Activated CD8-positive, alpha-beta T cell treated with anti-CD3 and anti-CD28 coated beads, Interleukin-2, amount 10 ng/mL, durations not matched to agents 7 days and 5 days (primary cell): ENCODE measurements at places on chromosomes 12 and 14. TPM values are rescaled to one million over a fixed set of nuclear protein-coding genes. Genes with fewer than 3 reads are reported as not detected.

- DNase-seq = no peak
Measured at GRCh38 chr12:118494776-118495175, 118.4 kb downstream of the SUDS3 start.

The TSPAN19 gene
- total RNA-seq = not detected

DNA sequence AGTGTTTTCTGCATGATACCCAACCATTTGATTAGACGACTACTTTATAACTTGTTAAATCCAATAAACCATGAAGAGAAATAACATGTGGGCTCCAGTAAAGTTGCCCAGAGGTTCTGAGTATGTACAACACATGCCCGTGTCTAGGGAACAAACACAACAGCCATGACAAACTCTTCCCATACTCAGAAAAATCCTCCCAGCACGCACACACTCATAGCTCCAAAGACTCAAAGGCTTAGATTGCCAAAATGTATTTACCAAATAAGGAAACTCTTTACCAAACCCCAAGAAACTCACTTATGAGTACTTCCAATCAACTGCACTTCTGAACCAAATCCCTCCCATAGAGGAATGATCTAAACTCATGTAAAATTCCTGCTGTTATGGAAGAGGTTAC lies 17.3 kb downstream of the SART3 start:
- peak; percentile 13 for DNase-seq

DNA sequence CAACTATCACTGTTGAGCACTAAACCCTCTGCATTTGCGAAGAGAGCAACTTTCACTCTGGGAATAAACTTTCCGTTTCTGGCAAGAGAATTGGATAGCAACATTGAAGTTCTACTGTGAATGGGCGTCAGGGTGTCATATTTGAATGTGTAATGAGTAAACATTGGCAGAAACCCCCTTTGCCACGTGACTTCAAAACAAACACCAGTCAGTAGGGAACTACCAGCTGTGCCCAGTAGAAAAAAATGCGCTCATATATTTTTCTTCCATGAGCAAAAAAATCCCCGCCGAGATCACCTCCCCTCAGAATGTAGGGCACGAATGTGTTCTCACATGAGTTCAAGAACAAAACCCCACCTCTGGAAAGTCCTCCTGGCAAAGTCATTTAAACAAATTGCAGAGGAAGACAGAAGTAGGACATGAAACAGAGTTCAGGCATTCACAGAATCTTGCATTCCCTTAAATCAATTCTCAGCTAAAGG lies 80.6 kb downstream of the BTG1 start:
- DNase-seq = no peak

DNA sequence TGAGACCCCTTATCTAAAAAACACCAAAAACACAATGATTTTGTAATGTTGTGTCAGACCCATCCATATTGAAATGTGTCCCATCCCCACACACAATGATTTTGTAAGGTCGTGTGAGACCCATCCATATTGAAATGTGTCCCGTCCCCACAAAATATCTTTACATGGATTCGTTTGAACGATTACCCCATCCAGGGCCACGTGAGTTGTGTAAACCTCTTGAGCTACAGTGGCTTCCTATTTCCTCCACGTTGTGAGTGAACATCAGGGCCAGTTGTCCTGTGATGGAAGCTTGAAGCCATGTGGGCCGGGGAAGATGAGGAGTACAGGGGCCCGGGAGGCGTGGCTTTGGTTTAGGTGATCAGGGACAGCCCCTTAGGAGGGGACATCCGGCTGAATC lies 27.0 kb upstream of the ULK1 start:
- no peak for DNase-seq

GRCh38 chr14:99224948-99225347 lies 47.0 kb downstream of the BCL11B start:
- DNase-seq = no peak

DNA sequence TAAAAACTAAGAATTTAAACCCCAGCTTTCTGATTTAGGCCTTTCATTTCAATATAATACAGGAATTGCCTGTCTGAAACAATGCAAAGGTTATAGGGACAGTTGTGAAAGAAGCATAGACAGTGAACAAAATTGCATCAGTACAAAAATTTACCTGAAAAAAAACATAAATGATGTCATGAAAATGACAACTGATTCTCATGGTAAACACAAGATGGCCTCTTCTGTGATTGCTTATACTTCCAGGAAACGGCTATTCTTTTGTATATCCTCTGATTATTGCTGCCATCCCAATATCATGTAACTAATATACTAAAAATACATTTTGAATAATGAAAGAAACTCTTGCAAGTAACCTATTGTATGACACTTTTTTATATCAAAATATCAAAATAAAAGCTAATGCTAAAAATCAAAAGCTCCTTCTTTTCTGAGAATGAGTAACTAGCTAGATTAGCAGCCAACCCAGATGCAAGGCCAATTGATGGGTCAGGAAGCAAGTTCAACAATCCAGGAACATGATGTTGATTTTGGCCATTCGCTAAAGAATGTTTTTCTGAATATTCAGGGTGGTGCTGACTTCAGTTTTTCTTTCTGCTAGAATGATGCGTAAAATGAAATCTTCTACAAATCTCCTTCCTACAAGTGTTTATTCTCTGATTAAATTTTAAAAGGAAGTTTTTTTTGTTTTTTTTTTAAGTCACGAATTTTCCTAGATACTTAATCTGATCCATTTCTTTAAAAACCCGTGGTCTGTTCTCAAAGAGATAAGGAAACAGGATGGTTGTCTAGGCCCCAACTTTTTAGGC lies 83.6 kb downstream of the ALX1 start:
- no peak for DNase-seq

- no peak for DNase-seq
Measured at GRCh38 chr14:39218171-39218769, 15.4 kb upstream of the MIA2 start.

DNA sequence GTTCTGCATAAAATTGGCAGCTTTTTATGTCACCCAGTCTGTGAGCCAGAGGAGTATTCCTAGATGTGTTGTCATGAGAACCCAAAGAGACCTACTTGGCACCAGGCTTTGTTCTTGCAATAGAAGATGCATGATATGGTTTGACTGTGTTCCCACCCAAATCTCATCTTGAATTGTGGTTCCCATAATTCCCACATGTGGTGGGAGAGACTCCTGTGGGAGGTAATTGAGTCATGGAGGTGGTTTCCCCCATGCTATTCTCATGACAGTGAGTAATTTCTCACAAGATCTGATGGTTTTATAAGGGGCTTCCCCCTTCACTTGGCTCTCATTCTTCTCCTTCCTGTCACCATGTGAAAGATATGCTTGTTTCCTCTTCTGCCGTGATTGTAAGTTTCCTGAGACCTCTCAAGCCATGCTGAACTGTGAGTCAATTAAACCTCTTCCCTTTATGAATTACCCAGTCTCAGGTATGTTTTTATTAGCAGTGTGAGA lies 572.0 kb upstream of the ATP2B1 start:
- no peak for DNase-seq

The CMA1 gene
- 0.52 TPM for total RNA-seq

The COX8C gene
- total RNA-seq = not detected

DNA sequence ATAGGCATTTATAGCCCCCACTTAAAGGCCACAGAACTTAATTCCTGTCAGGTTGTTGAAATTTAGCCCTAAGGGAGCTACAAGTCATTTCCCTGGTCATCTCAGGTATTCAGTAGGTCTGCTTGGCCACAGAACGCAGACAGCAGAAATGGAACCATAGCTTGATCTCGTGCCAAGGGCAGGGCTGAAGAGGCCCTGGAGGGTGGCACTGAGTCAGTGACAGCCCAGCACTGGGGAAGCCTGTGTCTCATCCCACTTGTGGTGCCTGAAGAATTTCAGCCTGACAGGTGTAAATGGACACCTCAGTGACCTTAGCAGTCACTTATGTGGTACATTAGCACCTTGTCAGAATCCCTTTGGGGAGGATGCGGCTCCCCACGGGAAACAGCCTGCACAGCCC lies 6.6 kb downstream of the PRKAB1 start:
- DNase-seq = no peak

DNA sequence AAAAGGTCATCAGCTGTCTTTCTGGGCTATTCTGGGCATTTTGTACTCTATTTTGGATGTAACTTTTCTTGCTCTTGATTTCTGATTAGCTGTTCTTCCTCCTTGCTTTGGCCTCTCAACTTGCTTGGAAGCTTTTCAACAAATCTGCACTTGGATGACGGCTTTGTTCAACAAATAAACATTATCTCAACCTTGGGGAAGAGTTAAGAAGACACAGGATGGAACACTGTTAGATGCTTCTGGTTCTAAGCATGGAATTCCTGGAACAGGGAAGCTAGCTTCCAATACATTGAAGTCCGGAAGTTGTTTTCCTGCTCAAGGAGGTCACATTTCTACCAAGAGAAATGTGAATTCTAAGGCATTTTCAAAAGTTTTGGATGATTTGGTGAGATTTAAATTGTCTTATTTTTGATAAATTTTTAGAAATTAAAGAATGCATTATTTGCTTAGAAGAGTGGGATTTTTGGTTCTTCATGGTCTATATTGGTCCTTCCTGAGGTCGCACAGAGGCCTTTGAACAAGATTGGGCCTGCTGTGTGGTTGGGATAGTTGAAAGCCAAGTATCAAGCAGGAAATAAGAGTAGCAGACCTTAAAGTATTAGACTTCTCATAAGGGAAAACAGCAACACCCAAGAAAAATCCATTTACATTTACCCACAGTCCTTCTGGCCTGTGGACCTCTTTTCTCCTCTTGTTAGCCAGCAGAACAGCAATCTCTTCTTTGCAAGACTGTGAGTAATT lies 59.2 kb downstream of the PPFIBP1 start:
- DNase-seq = no peak

DNA sequence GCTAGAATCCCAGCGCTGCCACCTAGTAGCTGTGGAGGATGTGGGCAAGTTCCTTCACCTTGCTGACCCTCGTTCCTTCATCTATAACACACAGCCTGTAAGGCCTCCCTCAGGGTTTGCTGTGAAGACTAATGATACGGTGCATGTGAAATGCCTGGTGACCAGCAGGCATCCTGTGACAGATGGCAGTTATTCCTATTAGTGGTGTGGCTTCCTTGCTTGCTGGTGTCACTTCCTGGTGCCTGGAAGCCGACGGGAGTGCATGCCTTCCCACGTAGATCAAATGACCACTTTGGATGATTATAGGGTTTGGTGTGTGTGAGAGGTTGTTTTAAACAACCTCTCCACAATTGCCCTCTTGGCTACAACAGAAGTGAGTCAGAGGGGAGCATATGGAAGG lies 894.9 kb downstream of the VRK1 start:
- DNase-seq = no peak

DNA sequence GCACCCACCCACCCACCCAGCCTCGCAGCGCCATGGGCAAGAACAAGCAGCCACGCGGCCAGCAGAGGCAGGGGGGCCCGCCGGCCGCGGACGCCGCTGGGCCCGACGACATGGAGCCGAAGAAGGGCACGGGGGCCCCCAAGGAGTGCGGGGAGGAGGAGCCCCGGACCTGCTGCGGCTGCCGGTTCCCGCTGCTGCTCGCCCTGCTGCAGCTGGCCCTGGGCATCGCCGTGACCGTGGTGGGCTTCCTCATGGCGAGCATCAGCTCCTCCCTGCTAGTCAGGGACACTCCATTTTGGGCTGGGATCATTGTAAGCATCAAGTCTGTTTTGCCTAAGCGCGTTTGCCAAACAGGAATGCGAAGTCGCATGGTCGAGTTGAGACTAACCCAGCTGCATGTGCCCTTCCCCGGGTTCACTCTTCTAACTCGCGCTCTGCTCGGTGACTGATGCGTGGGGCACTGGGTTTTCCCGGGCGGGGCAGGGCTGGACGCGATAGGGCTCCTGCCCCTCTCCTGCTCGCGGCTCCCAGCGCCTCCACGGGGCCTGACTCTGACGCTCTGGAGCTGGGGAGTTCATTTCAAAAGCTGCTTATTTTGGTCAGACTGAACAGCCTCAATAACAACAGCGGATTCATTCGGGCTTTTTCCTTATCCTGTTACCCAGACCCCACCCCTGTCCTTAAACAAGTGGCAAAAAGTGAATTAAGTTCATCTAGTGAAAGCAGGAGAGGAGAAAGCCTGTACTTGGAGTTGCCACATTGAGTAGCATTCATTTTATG lies 458 bp downstream of the SSPN start:
- no peak for DNase-seq

- DNase-seq = no peak
Measured at GRCh38 chr12:66571361-66571915, 107.4 kb downstream of the GRIP1 start.

The EXOC3L4 gene
- not detected for total RNA-seq

The PIANP gene
- total RNA-seq = not detected

DNA sequence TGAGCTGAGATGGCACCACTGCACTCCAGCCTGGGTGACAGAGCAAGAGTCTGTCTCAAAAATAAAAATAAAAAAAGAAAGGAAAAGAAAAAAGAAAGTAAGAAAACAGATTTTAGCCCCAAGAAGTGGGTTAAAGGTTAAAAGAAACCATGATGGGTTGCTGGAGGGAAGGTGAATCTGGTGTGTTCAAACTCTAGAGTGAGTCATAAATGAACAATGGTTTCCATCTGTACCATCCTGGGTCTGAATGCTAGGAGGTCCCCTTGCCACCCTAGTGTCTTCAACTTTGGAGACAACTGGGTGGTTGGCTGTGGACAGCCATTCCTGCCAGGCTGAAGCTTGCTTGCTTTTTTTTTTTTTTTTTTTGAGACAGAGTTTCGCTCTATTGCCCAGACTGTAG lies 1.6 kb upstream of the RPS26 start:
- no peak for DNase-seq

- no peak for DNase-seq
Measured at GRCh38 chr14:90617961-90618360, 198.3 kb downstream of the TTC7B start.

The FAM222A gene
- 1.6 TPM for total RNA-seq

The CD4 gene
- total RNA-seq = 1.6 TPM
